Activated CD4-positive, alpha-beta T cell treated with anti-CD3 and anti-CD28 coated beads, Interleukin-2, amount 50 U/mL, for 1 hour (primary cell): ENCODE measurements at places on chromosomes 1 and 21.

GRCh38 chr1:199821029-199821779 lies 206.3 kb upstream of the NR5A2 start:
- DNase-seq: no peak

- DNase-seq: no peak
Observed at GRCh38 chr1:212242985-212243308, 42.3 kb upstream of the PPP2R5A start.

- no peak for DNase-seq
Observed at GRCh38 chr21:26850116-26850643, 5.0 kb upstream of the ADAMTS1 start.

DNA sequence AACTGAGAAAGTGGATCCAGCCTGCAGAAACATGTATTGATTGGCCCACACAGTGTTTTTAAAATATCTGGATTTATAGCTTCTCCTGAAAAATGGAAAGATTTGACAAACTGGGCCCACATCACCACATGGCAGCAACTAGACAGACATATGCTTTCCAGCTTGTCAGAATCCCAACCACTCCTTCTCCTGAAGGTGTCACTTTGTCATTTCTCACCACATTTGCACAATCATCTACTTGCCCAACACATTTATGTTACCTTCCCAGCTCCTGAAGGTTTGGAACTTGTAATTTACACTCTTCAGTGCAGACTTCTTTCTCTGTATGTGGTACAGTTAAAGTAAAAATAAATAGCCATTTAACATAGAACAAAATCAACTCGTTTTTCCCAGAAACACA lies 126.1 kb upstream of the KIAA1614 start:
- DNase-seq: no peak

DNA sequence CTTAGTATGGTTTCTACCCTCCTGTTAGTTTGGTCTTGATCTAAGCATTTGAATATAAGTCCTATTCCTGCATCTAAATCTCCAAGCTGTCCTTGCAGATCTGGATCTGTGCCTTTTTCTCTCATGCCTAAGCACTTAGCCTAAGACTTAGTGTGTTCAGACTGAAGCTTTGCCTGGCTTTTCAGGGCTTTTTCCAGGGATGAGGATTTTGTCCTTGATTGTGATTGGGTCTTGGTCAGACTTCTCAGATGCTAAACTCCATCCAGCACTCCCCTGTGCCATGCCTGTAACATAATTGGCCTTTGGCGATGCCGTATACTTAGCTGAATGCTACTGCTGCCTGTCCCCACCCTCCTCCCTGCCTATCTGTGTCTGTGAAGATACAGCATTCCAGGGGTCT lies 98.1 kb upstream of the NRIP1 start:
- DNase-seq: no peak

GRCh38 chr1:31027693-31028526 lies 37.6 kb downstream of the PUM1 start:
- DNase-seq: no peak

DNA sequence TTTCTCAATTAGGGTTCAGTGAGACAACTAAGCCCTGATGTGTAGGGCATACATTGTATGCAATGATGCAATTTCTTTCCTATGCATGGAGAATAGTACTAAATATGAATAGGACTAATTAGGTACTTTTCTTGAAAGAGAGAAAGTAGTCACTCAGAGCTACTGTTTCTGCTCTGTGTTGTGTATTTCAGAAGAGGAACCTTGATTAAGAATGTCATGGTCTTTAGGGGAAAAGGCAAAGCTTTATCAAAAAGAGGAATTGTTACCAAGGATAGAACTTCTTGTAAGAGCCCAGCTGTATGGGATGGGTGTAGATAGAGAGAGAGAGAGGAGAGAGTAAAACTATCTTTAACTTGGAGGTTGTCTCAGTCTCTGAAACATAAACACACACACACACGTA lies 49.1 kb downstream of the HLX start:
- DNase-seq: no peak

GRCh38 chr1:242811092-242811840 lies 286.8 kb upstream of the PLD5 start:
- DNase-seq: no peak

DNA sequence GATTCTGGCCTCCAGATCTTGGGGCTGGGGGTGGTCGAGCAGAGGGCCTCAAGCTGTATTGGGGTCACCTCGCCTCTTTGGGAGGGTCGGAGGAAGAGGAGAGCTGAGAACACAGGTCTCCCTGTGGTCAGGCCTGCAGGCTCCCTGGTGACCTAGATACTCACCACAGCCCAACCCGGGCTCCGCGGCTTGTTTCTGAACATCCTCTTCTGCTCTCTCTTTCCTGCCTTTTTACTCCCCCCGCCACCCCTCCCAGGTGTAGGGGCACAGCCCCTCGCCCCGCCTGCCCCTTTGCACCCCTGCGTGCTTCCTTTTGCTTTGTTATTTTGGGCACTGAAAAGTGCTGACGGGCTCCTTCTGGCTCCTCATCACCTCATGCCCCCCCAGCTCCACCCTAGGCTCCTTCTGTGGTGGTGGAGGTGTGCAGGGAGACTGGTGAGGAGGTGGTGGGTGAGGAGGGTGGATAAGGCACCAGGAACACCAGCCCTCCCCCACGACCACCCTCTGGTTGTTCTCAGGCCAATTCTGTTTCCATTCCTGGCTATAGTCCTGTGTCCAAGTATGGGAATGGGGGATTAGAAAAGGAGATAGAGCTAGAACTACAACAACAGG lies 10.6 kb upstream of the LINGO4 start:
- DNase-seq: no peak

- no peak for DNase-seq
Observed at GRCh38 chr1:234250747-234251146, 122.5 kb upstream of the COA6 start.

DNA sequence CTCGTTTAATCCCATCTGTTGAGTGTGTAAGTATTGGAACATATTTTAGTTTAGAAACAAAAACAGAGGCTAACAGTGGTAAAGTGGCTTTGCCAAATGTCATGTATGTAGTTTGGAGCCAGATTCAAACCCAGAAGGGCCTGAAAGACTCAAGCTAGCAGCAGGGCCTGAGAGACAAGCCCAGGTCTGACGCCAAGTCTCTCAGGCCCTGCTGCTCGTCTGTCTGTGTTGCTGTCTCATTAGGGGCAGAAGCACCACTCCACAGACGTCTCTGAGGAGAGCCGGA lies 8.3 kb downstream of the CITED4 start:
- DNase-seq: no peak
